ENCODE measurements at places on chromosomes 2 and 18.

- no peak for DNase-seq
Measured at GRCh38 chr2:181311837-181312236, 145.3 kb upstream of the ITGA4 start.

DNA sequence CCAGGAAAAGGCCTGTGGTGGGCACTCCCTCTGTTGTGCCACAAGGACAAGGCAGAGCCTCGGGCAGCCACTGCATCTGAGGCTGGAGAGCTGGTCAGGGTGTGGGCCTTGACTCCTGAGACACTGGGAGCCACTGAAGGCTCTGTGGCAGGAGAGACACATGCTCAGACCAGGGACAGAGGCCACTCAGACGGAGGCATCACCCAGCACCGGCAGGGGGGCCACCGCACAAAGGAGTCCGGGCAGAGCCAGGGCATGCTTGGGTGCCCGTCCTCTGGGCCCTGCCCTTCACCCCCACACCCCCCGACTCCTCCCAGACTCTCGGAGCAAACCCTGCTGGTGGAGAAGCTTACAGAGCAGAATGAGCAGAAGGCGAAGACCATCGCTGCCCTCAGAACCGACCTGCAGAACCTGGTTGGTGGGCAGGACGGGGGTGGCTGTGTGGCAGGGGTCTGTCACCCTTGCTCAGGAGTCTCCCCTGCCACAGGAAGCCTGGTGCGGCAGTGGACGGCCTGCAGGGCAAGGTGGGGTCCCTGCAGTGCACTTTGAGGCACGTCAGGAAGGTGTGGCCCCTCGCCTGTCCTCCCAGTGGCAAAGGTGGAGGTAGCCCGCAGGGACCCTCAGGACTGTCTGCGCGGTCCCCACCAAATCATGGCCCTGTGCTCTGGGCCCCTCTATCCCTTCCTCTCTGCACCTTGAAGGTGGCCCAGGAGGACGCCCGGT lies 26.0 kb downstream of the CROCC2 start:
- peak; percentile 5 for DNase-seq

DNA sequence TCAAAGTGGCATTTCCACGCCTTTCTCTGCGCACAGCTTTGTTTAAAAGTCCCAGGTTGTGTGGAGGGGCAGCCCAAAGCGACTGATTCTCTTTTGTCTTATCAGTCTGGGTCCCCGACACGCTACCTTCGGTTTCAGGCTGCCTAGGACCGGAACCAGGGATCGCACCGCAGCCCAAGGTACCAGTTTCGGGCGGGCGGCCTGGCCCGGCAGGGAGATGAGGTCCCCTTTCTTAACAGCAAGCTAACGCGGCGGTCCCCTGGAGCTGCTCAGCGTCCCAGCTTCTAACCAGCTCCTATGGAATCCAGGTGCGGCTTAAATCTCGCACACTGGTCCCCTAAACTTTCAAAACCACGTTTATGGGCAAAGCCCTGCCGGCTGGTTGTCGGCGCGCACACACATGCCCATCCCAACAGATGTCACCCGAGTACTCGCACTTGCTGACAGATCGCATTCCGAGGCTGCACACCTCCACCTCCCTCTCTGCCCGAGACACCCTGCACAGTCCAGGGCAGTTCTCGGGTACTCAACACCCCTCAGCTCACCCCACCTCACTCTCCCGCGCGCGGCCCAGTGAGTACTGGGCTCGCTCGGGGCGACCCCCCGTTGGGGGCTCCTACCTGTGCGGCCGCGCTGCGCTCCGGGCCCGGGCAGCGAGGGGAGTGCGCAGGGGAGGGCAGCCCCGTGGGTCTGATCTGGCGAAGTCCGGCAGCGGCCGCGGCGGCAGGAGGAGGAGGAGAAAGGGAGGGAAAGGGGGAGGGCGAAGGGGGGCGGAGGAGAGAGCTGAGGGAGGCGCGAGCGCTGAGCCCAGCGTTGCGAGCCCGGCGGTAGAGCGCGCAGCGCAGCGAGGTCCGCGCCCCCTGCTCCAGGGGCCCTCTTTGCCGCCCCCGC lies at the start of gene EFEMP1:
Gene EFEMP1 (minus strand): TSS at position 692 of the 891 bp plus-strand sequence. CDS start 1,342 bp downstream, outside the sequence.
- peak; percentile 9 for DNase-seq

DNA sequence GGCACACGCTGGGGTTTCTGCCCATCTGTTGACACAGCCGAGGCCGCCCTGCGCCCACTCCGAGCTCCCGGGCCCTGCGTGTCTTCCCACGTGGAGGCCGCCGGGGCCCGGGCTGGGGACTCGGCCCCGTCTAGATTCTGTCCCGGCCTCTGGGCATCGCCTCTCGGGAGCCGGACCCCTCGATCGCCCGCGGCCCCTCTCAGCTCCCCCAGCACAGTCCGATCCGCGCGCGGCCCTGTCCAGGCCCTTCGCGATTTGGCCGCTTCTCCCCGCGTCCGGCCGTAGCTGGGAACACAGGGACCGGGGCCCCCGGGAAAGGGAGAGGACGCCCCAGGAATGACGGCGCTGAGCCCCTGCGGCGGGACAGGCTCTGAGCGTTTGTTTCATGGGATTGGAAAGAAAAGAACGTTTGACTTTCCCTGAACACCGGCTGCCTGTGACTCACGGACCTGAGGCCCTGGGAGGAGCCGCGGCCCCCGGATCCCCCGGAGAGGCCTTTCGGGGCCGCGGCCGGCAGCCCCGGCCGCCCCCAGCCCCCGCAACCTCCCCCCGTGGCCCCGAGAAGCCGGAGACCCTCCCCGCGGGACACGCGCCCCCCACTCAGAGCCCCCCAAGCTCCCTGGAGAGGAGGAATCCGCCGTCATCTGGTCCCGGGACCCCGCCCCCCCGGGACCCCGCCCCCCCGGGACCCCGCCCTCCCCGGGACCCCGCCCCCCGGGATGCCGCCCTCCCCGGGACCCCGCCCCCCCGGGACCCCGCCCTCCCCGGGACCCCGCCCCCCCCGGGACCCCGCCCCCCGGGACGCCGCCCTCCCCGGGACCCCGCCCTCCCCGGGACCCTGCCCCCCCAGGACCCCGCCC lies 62.7 kb upstream of the CTDP1 start:
- no peak for DNase-seq

DNA sequence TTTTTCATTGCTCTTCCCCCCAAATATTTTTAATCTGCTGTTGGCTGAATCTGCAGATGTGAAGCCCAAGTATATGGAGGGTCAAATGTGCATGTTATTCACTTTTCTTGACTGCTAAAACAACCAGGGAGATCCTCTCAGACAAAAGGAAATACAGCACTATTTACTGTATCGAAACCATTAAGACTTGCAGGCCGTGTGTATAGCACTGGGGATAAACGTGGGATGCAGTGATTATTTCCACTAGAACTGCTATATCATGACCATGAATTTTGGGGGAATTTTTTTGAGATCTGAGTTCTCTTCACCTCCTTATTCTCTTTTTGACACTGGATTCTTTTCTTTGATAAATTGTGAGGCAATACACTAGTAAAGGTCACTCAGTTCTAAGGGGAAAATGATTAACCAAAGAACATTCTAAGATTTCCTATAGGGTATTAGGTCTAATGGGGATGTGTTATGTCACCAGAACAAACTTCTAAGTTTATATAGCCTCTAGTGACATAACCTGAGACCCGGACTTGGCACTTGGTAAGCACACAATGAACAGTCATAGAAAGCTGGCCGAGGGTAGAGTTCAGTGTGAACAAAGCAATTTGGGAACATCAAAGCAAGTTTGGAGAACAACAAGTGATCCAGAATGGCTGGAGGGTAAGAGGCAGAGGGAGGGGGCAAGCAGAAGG lies 14.9 kb upstream of the UGT1A1 start:
- DNase-seq = no peak

GRCh38 chr18:31301201-31301655 lies 16.7 kb upstream of the DSG1 start:
- no peak for DNase-seq

DNA sequence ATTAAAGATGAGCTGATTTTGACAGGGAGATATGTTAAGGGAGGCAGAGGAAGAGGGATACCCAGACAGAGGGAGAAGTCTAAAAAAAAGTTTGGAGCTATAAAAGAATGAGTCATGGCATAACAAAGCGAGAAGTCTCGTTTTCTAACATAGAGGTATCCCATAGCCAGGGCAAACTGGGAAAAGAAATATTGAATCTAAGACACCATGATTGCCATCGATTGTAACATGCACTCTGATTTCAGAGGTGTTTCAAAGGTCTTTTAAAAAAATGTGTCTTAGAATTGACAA lies 110.7 kb downstream of the MDH1 start:
- DNase-seq = no peak

DNA sequence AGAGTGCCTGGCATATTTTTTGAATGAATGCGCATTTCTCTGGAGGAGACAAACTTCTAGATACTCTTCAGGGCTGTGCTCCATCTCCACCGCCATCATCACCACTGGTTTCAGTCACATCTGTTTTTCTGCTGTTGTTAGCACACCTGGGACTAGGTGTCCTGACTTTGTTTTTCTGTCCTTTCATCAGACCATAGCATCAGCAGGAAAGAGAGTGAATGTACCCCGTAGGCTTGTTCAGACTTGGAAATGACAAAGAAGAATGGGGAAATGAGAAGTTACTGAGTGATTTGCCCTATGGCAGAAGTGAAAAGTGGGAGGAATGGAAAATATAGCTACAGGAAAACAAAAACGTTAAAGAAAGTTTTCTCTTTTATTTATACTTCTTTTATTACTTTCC lies 965.2 kb upstream of the FANCL start:
- no peak for DNase-seq

DNA sequence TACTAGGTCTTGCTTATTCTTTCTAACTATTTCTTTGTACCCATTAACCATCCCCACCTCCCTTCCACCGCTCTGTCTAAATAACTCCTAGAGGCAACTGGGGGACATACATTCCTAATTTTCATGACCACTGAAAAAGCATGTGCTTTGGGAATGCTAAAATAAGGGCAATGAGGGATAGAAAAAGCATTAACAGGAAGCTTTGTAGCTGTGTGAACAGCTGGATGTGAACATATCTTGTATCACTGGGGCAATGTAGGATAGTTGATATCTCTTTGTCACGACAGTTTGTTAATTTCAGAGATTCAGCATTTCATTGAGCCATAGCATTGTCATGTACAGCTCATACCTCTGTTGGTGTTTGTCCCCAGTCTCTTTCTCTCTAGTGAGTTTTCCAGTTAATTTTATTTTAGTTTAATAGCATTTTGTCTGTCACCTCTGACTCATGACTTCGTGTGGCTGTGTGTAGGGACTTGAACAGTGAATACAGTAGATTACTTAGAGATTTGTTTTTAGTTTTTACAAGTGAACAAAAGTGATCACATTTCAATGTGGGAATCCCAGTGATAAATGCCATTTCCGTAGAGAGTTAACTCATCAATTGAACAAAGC lies 230.3 kb upstream of the NRP2 start:
- DNase-seq = no peak

DNA sequence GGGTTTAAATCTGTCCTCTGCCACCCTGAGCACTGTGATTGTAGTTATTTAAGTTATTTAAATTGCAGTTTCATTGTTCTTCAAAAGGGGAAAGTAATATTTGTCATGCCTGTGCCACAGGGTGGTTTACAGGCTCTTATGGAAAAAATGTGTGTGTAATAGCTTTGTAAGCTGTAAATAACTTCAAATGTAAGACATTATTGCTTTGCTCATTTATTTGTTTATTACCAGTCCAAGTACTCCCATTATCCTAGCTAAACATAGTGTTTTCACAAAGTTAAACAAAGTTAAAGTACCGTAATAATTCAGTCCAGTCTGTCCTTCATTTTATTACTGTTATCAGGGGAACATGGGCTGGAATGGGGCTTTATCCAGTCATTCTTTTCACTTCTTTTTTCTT lies 43.4 kb upstream of the IGFBP2 start:
- no peak for DNase-seq

DNA sequence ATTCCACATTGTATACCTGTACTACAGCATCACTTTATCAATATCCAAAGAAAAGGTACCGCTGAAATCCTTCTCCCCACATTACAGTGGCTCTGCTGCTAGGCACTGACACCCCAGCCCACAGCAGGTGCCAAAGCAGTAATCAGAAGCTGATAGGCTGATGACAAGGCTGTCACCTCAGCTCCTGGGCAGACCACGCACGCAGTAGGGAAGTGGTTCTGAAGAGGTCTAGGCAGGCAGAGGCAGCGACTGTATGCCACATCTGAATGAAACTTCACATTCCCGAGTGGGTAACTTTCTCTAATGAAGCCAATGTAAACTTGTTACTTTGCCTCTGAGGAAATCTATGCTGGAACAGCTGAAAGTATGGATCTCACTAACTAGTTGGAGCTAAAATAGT lies 113.0 kb downstream of the MEP1B start:
- DNase-seq = no peak

- DNase-seq = no peak
Measured at GRCh38 chr2:204652063-204652462, 106.8 kb downstream of the PARD3B start.

- DNase-seq = no peak
Measured at GRCh38 chr18:12014086-12014485, 32.8 kb downstream of the IMPA2 start.

GRCh38 chr18:65411061-65411460 lies 339.8 kb upstream of the CDH7 start:
- DNase-seq = no peak

DNA sequence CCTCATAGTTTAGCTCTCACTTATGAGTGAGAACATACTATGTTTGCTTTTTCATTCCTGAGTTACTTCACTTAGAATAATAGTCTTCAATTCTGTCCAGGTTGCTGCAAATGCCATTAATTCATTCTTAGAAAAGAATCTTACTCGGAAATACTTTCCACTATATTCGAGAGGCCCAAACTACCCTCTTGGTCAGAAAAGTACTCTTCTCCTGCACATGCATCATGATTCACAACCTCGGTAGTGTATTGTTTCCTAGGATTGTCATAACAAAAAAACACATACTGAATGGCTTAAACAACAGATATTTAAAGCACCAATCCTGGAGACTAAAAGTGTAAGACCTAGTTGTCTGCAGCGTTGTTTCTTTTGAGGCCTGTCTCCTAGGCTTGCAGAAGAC lies 364.0 kb upstream of the SLC14A2 start:
- no peak for DNase-seq

GRCh38 chr2:109459485-109459884 lies 154.3 kb downstream of the SEPTIN10 start:
- DNase-seq = no peak

DNA sequence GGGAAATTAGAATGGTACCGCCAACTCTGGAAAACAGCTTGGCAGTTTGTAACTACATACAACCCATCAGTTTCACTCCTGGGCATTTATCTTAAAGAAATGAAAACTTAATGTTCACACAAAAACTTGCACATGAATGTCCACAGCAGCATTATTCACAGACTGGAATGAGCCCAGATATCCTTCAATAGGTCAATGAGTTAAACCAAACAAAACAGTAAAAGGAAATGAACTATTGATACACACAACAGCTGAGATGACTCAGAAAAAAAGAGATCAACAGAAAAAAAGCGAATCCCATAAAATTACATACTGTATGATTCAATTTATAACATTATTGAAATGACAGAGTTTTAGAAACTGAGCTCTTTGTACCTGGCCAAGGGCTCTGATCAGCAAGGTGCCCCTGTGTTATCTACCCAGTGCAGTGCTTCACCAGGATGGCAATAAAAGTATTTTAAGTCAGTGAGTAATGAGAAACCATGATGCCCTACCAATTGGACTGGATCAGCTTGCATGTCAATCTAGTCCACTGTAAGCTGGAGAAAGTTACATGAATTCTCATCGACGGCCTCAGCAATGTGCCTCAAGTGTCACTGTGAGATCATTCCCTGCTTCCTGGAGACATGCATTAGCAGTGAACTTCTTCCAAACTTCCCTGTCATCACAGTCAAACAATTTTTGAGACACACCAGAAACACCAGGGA lies 21.9 kb downstream of the TMEM237 start:
- no peak for DNase-seq

- DNase-seq = no peak
Measured at GRCh38 chr2:185859506-185859905, 120.9 kb downstream of the FSIP2 start.
